ENCODE measurements at places on chromosomes 5 and 9. TPM values are rescaled to one million over a fixed set of nuclear protein-coding genes. Genes with fewer than 3 reads are reported as not detected.

Gene PPP3R2
- not detected for total RNA-seq

Gene ECSCR
- 2.7 TPM for total RNA-seq

Gene TEX48
- total RNA-seq, result not detected

Gene IFNE
- 0.14 TPM for total RNA-seq

Gene NTRK2
- 0.05 TPM for total RNA-seq

Gene RICTOR
- total RNA-seq, result 22.4 TPM

Gene FSTL4
- 5.0 TPM for total RNA-seq

Gene ZDHHC11
- 37.5 TPM for total RNA-seq

Gene GRM6
- total RNA-seq, result 0.05 TPM

Gene KCNV2
- not detected for total RNA-seq

Gene PCDHGA3
- 0.92 TPM for total RNA-seq

Gene MTMR12
- 37.2 TPM for total RNA-seq

Gene SPINK9
- not detected for total RNA-seq

Gene PCDHB8
- total RNA-seq, result 4.6 TPM

Gene GABRA1
- total RNA-seq, result 0.48 TPM

Gene FABP6
- total RNA-seq, result 2.9 TPM

Gene ACOT12
- total RNA-seq, result not detected

Gene C5orf52
- not detected for total RNA-seq

Gene KIF24
- total RNA-seq, result 3.8 TPM

Gene SPDL1
- 31.9 TPM for total RNA-seq

Gene CARD9
- total RNA-seq, result 0.96 TPM

Measured in WTC11 (cell line).